Esophagus muscularis mucosa (tissue), 4 donors: ENCODE measurements at places on chromosomes 6 and 20. TPM values are rescaled to one million over a fixed set of nuclear protein-coding genes. Genes with fewer than 3 reads are reported as not detected.

The ID4 gene
- total RNA-seq, result 60.2 TPM

The SEMG1 gene
- not detected for total RNA-seq

DNA sequence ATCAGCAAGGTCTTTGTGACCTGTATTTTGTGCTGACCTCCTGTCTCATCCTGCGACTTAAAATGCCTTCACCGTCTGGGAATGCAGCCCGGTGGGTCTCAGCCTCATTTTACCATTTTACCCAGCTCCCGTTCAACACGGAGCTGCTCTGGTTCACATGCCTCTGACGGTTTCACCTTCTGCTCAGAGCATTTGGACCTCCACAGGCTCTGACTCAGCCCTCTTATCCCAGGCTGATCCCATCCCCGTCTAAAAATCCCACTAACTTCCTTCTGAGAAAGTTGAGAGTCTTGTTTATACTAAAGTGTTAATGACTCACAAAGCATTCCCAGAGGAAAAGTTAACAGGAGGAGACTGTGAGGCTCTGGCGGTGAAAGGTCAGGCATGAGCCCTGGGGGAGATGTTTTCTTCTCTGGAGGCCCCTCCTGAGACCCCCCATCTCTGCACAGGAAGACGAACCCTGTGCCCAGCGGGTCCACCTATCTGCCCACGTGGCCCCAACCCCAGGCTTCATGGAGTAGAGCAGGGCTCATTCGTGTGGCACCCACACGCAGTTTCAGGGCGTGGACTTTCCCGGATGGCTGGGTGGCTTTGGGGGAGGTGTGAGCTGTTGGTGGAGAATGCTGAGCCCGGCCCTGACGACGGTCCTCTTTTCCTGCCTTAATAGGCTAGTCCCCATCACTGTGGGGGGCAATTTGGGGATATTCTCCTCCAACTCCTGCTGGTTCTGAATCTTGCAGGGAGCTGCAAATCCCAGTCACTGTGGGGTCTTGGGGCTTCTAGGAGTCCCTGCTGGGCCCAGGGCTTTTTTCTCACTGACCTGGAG lies 3.3 kb upstream of the BIRC7 start:
- H3K4me3 ChIP-seq, result no peak overlapping the region
- H3K36me3 ChIP-seq, result no peaks in the 10 kb centered on the region
- H3K27me3 ChIP-seq, result no peaks in the 10 kb centered on the region
- H3K27ac ChIP-seq, result no peak overlapping the region
- DNase-seq, result no peak
- H3K4me1 ChIP-seq, result peaks cover 10% of the 10 kb centered on the region

GRCh38 chr20:64049060-64049877 lies at the start of gene SOX18:
TSS of gene SOX18 (minus strand) at chr20:64049639. CDS start at chr20:64049516, 123 bp downstream.
- peaks cover 21% of the 10 kb centered on the region for H3K36me3 ChIP-seq
- H3K27ac ChIP-seq, result peak within 1 kb of the TSS; percentile 75
- peaks cover 41% of the 10 kb centered on the region for H3K4me1 ChIP-seq
- H3K27me3 ChIP-seq, result no peaks in the 10 kb centered on the region
- no peak for DNase-seq
